HEK293T (cell line): ENCODE measurements at places on chromosomes 11 and 22.

DNA sequence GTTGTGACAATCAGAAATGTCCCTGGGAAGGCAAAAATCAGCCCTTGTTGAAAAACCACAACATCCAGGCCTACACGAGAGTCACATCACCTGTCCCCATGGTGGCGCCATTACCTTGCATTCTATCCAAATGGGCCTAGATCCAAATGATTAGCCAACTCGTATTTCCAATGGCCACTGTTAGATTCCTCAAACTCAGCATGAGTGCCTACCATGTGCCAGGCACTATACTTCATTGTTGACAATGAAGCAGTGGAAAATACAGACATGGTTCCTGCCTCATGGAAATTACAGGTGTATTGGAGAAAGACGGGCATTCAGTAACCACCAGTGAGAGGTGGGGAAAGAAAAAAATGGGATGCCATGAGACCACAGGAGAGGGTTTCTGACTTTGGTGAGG lies 29.8 kb upstream of the CREB3L1 start:
- no peak for DNase-seq

DNA sequence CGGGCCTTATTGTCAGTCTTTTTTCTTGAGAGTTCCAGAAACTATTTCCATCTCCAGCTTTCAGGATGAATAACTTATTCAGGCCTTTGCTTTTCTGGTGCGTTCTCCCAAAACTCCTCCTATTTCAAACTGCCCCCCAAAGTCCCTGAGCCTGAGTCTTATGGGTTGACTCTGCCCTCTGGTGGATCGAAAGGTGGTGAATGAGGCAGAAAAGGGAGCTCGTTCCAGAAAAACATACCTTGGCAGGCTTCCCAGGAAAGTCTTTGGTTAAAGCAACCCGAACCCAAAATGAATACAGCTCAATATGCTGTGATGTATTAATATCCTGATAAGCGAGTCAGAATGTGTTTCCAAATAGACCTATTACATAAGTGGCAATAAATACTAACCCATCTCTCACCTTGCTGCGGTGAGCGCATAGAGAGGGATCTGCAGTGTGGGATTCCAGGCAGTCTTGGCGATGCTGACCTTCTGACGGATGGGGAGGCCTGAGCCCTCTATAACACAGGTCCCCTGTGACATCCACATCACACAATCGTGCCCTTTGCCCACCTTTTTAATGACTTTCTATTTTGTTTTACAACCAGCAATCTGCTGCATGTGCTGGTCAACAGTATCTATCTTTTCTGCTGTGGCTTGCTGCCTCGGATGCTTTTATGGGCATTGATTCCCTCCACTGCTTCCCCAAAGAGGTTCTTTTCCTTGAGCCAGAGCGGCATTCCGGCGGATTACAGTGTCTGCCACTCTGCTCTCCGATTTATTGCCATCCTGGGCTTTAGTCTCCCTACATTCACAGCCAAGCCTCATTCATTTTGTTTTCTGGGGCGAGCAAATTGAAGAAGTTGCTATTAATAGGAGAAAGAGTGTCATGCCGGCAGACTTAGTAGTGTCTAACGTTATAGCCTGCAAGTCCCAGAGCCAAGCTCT lies 756.8 kb downstream of the NTM start:
- DNase-seq = peak; percentile 11

DNA sequence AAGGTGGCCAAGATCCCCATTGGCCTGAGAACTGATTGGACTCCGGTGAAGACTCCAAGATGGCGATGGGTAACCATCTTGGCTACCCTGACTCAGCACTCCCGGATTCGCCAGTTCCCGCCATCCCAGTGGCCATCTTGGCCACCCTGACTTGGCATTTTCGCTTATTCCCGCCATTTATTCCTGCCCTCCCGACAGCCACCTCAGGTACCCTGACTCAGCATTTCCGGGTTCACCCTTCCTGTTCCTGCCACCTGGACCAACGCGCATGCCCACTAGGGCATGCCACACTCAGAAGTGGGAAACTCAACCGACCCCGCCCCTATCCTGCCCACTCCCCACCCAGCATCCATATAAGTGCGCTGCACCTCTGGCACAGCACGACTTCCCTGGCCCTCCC lies 7.8 kb downstream of the OR8K5 start:
- DNase-seq = no peak

GRCh38 chr22:26394777-26395176 lies 34.3 kb upstream of the ASPHD2 start:
- no peak for DNase-seq

DNA sequence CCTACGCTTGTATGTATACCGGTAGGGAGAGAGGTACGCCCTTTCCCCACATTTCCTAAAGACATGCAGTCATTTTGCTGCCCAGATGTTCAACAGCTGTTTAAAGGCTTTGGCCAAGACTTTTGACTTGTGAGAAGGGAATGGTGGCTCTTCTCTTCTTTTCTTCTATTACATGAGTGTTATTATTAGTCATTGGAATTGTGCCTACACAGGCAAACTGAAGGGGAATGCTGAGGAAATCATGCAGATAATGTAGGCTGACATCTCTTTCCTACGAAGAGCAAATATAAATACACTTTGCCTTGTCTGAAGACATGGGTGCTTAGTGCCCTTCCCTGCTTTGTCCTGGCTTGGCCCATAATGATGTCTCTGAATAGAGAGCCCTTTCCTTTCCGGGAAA lies 194.3 kb upstream of the NARS2 start:
- no peak for DNase-seq

DNA sequence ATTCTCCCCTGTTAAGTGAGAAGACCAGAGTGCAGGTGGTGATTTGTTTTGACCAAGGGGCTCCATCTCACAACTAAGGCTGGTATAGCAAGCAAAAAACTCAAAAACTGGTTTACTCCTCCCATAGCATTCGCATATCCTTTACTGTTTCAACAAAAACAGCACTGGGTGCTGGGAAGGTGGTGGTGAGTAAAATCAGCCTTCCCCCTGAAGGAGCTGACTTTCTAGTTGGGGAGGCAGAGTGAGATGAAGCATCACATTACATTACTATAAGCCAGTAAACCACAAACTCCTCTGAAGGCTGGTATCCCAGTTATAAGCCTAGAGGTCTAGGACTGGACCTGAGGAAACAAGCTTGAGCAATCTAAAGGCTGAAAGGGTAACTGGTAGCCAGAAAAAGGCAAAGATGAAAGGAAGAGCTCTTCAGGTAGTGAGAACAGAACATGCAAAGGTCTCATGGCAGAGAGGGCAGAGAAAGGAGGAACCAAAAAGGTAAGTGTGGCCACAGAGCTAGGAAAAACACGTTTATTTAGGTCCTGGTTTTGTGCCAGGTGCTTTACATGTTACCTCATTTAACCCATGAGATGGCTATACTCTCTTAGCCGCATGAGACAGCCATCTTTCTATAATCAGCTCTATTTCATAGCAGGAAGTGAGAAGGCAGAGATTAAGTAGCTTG lies 22.3 kb downstream of the TMEM123 start:
- DNase-seq = no peak

DNA sequence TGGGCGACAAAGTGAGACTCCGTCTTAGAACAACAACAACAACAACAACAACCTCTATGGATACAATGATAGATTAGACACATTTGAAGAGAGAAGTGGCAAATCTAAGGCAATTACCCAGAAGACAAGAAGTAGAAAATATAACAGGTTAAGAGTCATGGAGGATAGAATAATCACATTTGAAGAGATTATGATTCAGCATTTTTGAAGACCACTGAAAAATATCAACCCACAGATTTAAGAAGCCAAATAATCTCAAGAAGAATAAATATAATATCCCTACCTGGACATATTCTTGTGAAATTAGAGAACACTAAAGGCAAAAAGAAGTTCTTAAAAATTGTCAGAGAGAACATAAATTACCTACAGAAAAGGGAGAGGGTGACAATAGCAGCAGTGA lies 7.9 kb downstream of the LDHC start:
- no peak for DNase-seq
